ENCODE measurements at places on chromosomes 2 and 18.
A peak's percentile ranks its signal among the peaks of the same experiment; 100 is the strongest.

- no peak for DNase-seq
Observed at GRCh38 chr2:237824085-237824484, 25.5 kb downstream of the RBM44 start.

DNA sequence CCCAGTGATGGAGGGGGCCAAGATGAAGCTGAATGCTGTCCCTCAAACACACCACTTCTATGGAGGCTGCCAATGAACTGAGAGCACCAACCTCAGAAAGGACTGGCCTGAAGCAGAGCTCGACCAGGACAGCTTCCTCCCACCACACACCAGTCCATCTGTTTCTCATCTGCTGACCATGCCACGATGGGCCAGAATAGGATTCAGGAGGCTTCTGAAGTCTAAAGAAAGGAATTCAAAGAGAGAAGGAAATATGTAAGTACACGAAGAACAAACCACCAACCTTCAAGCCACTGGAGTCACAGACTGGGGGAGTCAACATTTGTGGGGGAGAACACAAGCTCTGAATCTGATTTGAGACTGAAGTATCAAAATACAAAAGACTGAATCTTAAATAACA lies 157.6 kb upstream of the CCDC68 start:
- DNase-seq = no peak

- no peak for DNase-seq
Observed at GRCh38 chr2:208256192-208256782, 1.4 kb upstream of the IDH1 start.

GRCh38 chr18:79581911-79582310 lies 97.7 kb upstream of the CTDP1 start:
- no peak for DNase-seq

DNA sequence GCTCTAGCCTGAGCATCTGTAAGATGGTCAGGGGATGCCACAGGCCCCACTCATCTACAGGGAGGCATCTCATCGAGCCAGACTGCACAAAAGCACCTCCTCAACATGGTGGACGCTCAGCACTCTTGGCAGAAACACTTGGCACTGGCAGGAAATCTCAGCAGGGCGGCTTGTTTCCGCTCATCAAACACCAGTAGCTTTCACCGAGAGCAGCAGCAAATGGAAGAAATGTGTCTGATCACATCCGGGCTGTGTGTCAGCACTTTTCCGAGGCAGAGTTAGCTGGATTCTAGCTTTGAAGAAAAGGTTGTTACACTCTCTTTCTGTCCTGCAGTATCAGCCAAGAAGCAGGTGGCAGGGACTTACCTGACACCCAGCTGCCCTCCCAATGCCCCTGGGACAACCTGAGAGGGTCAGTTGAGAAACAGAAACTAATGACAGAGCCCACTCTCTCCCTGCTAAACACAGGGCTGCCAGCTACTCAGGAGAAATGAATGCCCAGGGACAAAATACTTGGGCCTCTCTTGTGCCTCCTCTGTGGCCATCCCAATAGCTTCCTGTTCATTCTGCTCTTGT lies 68.9 kb upstream of the FZD7 start:
- peak; percentile 32 for DNase-seq

GRCh38 chr2:73292316-73292905 lies 937 bp downstream of the EGR4 start:
- no peak for DNase-seq

- no peak for DNase-seq
Observed at GRCh38 chr2:190759749-190760213, 110.9 kb downstream of the NAB1 start.

All from CD4-positive, alpha-beta T cell treated with Interleukin-10 for 1 hour (primary cell).